ENCODE measurements at places on chromosomes 3 and 15.

- no peak for DNase-seq
Measured at GRCh38 chr3:68018275-68018674, 363.9 kb upstream of the SUCLG2 start.

DNA sequence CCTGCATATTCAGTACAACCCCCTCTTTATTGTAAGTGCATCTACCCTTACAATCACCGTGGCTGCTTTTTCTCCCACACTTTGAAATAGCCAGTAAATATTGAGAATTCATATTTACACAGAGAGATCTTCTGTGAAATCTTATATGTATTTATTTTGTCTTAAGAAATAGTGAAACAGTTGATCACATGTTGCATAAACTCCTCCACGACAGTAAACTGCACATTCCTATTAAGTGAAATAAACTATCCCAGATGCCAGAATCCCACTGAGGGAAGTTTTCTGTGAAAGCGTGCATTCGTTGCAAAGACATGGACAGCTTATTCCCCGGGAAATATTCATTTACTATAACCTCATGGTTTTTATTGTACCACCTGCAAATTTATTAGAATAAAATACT lies 796.0 kb downstream of the ROBO2 start:
- DNase-seq, result no peak

DNA sequence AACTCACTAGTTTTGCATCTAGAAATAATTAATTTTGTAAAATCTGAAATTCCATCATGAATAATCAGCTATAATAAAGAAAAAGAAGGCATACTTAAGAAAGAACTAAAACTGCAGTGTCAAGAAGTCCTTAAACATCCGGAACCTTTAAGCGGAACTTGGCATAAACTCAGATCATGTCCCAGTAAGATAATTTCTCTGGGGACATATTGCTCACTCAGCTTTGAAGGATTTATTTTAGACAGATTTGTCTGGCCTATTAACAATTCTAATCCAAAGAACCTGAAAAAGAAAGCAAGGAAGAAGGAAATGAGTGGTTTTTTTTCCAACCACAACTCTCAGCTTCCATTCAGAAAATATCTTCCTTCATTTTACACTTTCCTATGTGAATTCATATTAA lies 850.3 kb downstream of the ROBO1 start:
- no peak for DNase-seq

DNA sequence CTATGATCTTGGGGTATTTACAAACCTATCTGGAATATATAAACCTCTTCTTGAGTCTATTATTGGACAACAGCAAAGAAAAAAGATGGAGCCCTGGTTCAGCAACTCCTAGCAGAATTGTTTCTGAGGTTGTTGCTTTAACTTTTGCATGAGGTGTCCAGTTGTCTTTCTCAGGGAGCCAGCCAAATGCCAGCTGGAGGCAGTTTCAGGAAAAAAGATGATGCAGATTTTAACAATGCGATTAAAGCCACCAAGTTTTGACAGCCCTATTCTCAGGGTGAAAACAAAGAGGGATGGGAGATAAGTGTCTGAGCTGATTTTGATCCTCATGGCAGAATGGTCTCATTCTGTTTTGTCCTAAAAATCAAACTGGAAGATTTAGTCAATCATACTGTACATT lies 181.6 kb upstream of the RASGRP1 start:
- DNase-seq, result no peak

- DNase-seq, result no peak
Measured at GRCh38 chr3:142502187-142502985, 54.5 kb upstream of the XRN1 start.

- DNase-seq, result no peak
Measured at GRCh38 chr15:73464602-73465001, 21.6 kb downstream of the REC114 start.

DNA sequence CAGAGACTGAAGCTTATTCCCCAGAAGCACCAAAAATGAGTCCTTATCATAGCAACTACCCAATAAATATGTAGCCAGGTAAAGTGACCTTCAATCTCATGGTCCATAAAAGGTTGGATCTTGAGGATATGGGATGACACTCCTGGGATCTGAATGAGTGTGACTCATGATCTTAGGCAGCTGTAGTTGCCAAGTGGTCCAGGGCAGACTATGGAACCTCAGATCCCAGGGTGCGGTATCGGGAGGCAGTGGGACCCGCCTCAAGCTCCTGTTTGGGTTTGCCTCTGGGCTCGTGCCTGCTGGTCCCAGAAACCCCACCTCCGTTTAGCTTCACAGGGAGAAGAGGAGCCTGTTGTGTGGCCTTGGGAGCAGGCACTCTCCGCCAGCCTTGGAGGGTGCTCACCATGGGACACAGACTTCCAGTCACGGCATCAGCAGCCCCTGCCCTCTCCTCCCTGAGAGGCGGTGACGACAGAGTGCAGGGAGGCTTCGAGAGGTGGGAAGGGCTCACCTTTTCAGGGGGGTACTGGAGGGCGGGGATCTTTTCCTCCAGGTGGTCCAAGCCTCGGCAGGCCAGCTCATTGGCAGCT lies 8.1 kb downstream of the PLIN1 start:
- DNase-seq, result no peak

GRCh38 chr3:59717679-59718205 lies 667.9 kb upstream of the CFAP20DC start:
- no peak for DNase-seq

GRCh38 chr3:106232956-106233355 lies 364.1 kb upstream of the CBLB start:
- DNase-seq, result no peak

DNA sequence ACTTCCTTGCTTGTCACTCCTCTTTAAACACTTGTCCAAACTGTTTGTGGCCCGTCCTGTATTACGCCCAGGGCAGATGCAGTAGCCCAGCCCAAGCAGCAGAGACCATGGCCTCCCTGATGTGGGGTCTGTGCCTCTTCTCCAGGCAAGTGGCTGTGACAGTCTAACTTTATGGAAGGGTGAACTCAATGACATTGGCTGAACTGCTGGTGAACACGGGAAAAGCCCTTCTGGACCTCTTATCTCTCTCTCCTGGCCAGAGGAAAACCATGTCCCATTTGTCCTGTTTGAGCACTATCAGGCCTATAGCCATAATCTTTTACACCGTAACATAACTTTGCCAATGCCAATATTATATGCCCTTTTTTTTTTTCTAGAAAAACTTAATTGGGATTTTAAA lies 67.6 kb downstream of the SMAD3 start:
- DNase-seq, result no peak

- DNase-seq, result no peak
Measured at GRCh38 chr3:185630182-185630622, 44.1 kb downstream of the SENP2 start.

- no peak for DNase-seq
Measured at GRCh38 chr15:59159210-59159609, 47.4 kb upstream of the LDHAL6B start.

DNA sequence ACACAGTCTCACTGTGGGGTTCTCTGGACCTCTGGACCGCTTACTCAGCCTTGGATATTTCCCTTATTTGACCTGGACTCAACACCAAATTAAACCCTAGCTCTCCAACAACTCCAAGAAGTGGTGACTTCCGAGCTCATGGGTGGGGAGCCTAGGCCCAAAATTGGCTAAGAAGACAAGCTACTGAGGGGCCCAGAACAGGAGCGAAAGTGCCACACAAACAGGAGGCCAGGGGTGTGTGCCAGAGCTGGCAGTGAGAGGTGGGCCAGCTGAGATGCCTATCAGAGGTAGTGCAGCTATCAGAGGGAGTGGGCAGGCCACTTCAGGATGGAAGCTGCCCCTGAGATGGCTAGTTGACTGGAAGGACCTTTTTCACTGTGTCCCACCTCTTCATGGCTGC lies 151.1 kb upstream of the PRR20G start:
- no peak for DNase-seq

- DNase-seq, result no peak
Measured at GRCh38 chr3:103218146-103218545, 783.3 kb downstream of the ZPLD1 start.

DNA sequence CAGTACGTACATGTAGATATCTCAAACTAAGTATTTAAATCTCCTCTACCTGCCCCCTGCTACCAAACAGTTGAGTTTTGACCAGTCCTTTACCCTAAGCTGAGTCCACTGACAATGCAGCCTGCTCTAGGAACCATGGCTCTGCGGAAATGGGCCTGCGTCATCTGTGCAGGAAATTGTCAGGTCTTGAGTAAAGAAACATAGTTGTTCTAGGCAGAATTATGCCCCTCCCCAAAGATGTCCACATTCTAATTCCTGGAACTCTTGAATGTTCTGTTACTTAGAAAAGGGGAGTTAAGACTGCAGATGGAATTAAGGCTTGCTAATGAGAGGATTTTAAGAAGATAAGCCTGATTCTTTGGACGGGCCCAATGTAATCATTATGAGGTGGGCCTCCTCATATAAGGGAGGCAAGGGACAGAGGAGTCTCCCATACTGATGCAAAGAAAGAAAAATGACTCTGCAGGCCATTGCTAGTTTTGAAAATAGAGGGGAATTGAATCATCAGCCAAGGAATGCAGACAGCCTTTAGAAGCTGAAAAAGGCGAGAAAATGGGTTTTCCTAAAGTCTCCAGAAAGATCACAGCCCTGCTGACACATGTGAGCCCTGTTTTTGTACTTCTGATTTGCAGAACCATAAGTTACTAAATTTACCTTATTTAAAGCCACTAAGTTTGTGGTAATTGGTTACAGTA lies 5.5 kb upstream of the VGLL3 start:
- no peak for DNase-seq

Data from COR-L47 (cell line).